ENCODE measurements at places on chromosomes 7 and 10. TPM values are rescaled to one million over a fixed set of nuclear protein-coding genes. Genes with fewer than 3 reads are reported as not detected.

- no peak for DNase-seq
These were observed 638 bp downstream of the METTL27 start for GRCh38 chr7:73841689-73842066.

GRCh38 chr10:77494327-77494726 is 143.3 kb downstream of the KCNMA1 start:
- DNase-seq = no peak

DNA sequence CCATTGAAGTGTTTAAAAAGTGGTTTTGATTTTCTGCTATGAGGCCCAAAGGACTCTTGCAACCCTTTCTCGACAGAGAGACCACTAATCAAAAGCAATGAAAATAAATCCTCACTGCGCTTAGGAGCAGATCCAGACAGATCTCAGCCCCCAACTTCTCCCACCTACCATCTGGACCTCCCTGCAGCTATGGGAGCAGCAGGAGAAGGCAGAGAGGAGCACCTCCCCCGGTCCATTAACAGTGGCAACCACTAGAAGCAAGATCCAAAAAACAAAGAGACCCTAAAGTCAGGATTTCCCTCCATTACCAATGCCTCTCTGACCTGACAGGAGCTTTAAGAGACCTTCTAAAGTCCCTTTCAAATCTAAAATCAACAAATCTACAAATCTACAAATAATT is 99.0 kb upstream of the LSM8 start:
- no peak for DNase-seq

GRCh38 chr10:14162061-14162460 is 168.7 kb downstream of the FRMD4A start:
- DNase-seq = no peak

- DNase-seq = no peak
These were observed 65.3 kb downstream of the ALOX5 start for GRCh38 chr10:45439365-45439764.

- DNase-seq = no peak
These were observed 211.1 kb upstream of the IGFBP3 start for GRCh38 chr7:46131916-46132795.

DNA sequence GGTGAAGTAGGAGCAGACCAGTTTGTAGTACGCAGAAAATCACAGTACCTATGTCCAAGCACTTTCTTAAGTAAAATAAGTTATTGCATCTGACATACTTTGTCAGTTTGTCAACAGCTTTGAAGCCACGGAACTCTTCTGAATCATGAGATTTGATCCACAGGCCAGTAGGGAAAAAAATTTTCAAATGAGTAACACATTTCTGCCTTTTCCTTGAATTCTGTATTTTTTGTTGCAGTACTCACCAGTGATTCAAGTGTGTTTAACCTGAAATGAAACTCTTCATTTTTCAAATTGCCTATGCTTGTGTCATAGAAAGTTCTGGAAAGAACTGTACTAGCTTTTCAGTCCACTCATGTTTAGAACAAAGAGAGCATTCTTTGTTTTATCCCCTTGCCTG is 337.7 kb downstream of the GATA3 start:
- DNase-seq = no peak

DNA sequence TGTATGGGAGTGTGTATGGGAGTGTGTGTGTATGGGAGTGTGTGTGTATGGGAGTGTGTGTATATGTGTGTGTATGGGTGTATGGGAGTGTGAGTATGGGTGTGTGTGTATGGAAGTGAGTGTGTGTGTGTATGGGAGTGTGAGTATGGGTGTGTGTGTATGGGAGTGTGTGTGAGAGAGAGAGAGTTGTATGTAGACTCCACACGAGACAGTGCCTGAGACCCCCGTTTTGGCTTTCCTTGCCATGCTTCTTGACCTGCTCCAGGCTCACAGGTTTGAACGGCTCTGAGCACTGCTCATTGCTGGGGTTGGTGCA is 49.7 kb downstream of the COL17A1 start:
- no peak for DNase-seq

DNA sequence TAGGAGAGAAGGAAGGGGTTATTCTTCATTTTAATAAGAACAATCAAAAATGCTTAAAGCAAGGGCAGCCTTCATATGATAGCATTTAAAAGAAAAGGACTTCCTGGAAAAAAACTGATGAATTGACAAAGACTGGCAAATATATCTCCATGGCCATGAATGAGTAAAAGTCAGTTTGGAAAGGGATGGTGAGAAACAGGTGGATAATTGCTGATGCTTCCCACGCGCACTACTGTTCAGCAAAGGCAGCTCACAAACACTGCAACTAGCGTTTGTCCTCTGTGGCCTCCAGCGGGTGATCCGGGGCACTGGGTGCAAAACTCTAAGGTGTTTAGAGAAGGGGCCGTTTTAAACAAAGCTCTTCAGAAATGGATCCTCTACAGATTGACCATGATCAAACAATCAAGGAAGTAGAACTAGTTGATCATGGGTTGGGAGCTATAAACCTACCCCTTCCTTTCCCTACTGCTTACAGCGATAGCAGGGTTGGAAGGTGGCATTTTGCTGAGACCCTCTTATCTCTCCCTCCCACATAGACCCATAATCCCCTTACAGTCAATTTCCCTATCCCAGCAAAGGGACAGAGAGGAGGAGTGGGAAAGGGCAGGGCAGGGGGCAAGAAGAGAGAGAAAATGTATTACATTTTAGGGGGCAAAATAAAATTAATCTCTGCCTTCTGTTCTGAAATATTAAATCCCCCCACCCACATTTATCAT is 53.8 kb downstream of the SMURF1 start:
- no peak for DNase-seq

DNA sequence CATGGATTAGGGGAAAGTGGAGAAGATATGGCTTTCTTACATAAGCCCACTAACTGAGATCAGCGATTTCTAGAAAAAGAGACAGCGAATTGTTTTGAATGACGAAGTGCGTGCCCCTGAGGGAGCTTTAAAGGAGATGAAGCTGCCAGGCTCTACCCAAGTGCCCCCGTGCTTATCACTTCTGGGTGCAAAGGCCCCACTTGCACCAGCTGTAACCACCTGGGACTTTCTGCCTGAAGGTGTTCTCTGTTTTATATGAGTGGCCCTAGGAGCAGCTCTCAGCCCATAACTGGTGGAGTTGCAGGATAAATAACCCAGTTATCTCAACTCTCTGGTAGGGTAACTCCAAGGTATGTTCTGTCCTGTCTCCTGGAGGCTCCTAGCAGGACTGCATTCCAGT is 20.4 kb upstream of the CARD11 start:
- DNase-seq = no peak

DNA sequence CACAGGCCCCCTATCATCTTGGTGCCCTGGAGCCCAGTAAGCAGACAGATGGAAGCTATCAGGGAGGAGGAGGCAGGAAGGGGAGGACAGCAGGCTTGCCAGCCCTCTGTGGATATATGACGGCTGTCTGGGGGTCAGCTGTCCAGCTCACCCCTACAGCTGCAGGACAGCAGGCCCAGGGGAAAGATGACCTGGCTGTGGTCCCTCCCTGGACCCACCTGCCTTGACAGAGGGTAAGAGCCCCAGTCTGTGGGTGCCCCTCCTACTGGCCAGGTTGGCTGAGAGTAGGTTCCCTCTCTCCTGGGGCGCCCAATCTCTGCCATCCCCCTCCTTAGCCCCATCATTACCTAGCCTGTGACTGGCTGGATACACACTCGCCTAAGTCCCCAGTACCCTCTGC is 62.5 kb downstream of the C10orf143 start:
- DNase-seq = no peak

DNA sequence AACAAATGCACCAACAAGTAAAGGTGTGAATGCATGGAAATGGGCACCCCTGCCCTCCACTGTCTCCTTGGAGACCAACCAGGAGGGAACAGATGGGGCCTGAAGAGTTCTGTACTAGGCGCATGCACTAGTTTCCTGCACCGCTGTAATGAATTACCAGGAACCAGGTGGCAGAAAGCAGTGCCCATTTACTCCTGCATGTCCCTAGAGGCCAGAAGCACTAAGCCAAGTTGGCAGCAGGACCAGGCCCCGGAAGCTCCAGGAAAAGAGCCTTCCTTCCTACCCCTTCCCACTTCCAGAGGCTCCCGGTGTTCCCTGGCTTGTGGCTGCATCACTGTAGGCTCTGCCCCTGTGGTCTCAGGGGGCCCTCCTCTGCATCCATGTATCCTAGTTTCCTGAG is 237.5 kb upstream of the PPP2R2D start:
- no peak for DNase-seq

DNA sequence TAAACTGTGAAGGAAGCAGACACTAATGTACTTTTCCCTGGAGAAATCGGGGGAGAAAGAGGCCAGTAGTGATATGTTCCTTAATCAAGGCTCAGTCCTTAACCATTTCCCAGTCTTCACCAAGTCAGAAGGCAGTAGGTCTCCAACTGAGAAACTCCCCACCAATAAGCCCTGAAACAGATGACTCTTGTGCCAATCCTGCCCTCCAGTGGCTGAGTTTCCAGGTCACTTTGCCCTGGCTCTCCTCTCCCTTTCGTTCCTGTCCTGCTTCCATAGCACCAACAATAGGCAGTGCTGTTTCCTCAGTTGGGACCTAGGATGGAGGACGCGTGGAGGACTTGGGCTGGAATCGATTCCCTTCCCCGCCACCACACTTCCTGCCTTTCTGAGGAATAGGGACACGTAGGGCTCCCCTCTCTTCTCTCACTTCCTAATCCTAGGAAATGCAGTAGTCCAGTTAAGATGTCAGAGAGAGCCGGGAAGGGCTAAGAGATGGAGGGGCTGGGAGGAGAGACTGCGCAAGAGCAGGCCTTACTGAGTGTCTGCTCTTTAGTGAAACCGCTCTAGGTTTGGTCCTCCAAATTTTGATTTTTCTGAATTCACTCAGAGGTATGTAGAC is 23.4 kb downstream of the ATOH7 start:
- no peak for DNase-seq

DNA sequence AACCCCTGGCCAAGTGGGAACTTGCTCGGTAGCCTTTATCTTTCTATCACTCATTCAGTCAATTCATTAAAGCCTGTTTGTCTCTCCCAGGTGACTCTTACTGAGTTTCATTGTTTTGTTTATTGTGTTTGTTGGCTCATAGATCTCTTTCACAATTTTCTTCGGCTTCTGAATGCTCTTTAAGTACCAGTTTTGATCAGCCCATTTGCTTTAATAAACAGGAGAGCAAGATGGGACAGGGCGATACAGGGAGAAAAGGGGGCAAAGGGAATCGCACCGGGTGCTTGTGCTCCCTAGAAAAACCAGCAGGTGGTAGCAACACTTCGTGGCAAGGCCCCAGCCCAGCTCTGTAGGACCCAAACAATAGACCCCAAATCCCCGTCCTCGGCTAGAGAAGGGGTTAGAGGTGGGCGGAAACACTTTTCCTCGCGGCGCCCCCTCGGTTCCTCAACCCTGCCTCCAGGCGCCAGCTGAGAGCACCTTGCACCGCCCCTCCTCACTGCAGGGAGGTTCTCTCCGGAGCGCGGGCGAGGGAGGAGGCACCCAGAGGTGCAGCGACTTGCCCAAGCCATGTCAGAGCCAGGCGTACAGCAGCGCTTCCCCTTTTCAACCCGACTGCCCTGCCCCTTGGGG is 1.0 kb upstream of the EPHB6 start:
- DNase-seq = peak; percentile 43

Gene DNAH11
- total RNA-seq = 0.05 TPM

Gene CRYGN
- total RNA-seq = not detected

Gene TMEM176B
- total RNA-seq = not detected
